Small intestine (tissue), 16 donors: ENCODE measurements at places on chromosomes 6 and 20. TPM values are rescaled to one million over a fixed set of nuclear protein-coding genes. Genes with fewer than 3 reads are reported as not detected.

Gene CALHM4
- not detected for polyA plus RNA-seq

Gene GMNN
- 20.8 TPM for polyA plus RNA-seq

Gene SLC17A1
- 0.07 TPM for polyA plus RNA-seq

Gene NRSN1
- 0.53 TPM for polyA plus RNA-seq

Gene KCNK15
- not detected for polyA plus RNA-seq

Gene RTF2
- 74.3 TPM for polyA plus RNA-seq

Gene TRIM31
- polyA plus RNA-seq: 37.8 TPM

Gene TTK
- not detected for polyA plus RNA-seq

Gene LIN28B
- 0.03 TPM for polyA plus RNA-seq

DNA sequence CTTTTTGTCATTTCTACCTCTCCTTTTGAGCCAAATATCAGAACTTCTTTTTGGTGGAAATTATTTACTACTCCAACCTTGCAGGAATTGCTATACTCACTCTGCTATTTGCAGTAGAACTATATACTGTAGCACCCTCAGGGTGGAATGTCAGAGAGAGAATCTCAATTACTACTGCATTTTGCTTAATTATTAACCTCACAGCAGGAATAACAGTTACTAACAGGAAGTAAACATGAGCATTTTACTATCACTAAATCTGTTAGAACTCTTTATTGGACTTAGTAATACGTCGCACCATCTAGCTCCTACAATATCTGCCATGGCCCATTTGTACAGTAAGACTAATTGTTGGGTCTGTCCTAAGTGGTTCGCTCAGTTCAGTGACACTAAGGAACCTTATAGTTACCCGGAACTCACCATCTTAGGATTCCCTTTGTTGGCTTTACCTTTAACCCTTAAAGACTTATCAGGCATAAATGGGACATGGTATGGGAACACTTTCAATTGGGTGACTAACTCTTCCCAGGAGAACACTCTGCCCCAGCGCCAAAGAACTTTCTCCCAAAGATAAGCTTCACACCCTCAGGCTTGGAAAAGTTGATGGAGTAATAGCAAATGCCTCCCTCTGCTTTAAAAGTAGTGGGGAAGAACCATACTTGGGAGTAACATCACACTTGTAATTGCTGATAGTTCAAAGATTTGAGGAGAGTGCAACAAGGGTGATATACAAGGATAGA lies 38.8 kb downstream of the PLN start:
- DNase-seq: peak; percentile 25

GRCh38 chr6:148223424-148223842 lies 119.2 kb upstream of the SASH1 start:
- no peak for DNase-seq

GRCh38 chr20:44770484-44771171 lies 25.0 kb downstream of the KCNK15 start:
- DNase-seq: no peak

GRCh38 chr20:21183722-21184121 lies 57.8 kb downstream of the KIZ start:
- peak; percentile 57 for DNase-seq

DNA sequence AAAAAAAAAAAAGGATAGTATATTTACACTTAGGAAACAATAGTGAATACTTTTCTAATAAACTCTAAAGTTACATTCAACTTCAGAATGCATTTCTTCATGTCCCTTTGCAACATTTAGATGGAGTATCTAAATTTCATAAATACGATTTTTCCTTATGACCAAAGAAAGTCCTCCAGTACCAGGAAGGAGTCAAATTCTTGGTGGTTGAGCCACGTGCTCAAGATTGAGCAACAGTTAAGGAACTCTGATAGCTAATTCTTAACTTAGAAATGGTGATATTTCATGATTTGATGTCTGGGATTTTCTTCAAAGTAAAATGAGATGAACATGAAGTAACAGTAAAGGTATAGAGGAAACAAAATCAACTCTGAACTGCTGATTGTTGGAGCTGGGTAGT lies 92.7 kb downstream of the SASH1 start:
- no peak for DNase-seq

DNA sequence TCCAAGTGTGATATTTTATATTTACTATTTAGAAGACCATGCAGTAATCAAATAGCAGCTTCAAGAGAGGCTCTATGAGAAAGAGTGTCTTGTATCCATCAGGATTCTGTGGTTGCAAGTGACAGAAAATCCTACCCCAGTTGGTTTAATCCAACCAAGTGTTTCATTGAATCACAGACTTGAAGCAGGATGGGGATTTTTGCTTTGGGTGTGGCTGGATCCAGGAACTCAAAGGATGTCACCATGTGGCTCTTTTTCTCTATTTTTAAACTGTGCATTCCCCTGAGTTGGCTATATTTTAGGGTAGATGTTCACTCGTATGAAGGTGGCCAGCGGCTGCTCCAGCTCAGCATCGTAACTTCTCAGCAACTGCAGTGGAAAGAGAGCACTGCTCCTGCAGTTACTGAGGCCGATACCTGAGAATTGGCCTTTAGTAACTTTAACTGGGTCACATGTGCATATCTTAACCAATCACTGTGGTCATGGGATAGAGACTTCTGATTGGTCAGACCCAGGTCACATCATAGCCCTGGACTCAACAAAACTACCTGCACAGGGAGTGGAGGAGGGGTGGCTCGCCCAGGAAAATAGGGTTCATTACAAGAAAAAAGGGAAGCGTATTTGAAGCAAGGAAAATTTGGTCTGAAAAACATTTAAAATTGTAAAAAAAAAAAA lies 396.1 kb upstream of the SULF2 start:
- no peak for DNase-seq

DNA sequence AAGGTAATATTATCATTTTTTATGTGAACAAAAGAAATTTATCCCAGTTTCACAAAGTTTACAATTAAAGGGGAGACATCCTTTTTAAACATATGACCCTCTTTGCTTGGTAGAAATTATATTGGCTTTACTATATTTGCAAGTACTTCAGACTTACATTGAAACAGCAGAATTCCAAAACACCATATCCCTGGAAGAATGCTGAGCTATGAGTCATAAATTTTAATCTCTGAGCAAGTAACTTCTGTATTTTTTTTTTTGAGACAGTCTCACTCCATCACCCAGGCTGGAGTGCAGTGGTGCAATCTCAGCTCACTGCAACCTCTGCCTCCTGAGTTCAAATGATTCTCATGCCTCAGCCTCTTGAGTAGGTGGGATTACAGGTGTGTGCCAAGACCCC lies 240.4 kb downstream of the TBC1D32 start:
- no peak for DNase-seq
